CD14-positive monocyte (primary cell): ENCODE measurements at places on chromosomes 13 and 19.

GRCh38 chr13:75872980-75873379 is 236.8 kb downstream of the LMO7 start:
- DNase-seq: peak; percentile 26

- no peak for DNase-seq
These were observed 21.3 kb upstream of the F7 start for GRCh38 chr13:113084094-113084942.

- no peak for DNase-seq
These were observed 24.3 kb upstream of the CEACAM21 start for GRCh38 chr19:41551711-41552110.

GRCh38 chr13:97242755-97243497 is 20.8 kb downstream of the MBNL2 start:
- no peak for DNase-seq

- DNase-seq: no peak
These were observed 25.3 kb upstream of the MIER2 start for GRCh38 chr19:369876-370275.

DNA sequence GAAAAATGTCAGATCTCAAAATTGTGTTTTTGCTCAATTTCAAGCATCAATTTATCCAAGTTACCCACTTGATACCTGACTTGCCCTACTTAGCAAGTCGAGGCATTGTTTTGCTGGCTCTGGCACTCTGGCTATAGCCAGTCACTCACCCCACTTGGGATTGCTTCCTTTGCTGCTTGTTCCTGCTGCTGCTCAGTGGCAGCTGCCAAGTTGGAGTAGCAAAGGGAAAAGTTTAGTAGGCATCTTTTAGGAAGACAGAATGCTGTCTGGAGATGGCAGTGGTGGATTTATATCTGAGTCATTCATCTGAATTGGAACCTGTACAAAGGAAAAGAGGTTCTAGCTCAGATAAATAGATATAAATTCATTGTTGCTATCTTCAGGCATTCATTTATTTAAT is 41.2 kb downstream of the PCCA start:
- no peak for DNase-seq

DNA sequence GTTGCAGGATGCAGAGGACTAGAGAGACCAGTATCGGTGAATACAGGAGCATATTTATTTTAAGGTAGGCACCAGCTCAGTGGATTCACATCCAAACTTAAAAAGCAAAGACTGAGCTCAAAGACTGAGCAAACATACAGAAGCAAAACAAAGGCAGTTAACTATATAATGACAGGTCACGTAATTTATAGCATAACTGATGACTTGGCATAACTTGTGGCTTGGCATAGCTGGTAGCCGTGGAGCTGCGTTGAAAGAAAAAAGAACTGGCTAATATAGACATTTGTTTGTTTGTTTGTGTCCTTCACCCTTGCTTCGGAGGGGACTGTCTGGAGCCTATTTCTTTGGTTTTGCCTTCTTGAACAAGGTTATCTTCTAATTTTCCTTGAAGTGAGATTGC is 33.7 kb downstream of the ZNF493 start:
- DNase-seq: no peak

- no peak for DNase-seq
These were observed 1.1 kb downstream of the MAB21L1 start for GRCh38 chr13:35475212-35475959.

- DNase-seq: no peak
These were observed 31.5 kb upstream of the PABPC3 start for GRCh38 chr13:25064396-25064795.

- DNase-seq: no peak
These were observed 19.7 kb upstream of the ERCC5 start for GRCh38 chr13:102825921-102826706.

GRCh38 chr13:51885651-51886050 is 23.9 kb downstream of the CCDC70 start:
- DNase-seq: no peak
